ENCODE measurements at places on chromosomes 13 and 19. TPM values are rescaled to one million over a fixed set of nuclear protein-coding genes. Genes with fewer than 3 reads are reported as not detected.

The PEX11G gene
- 0.42 TPM for total RNA-seq

The HSH2D gene
- total RNA-seq: 60.5 TPM

The IRGC gene
- not detected for total RNA-seq

The ZNF208 gene
- total RNA-seq: 0.05 TPM

The UQCRFS1 gene
- 28.6 TPM for total RNA-seq

The C2CD4C gene
- total RNA-seq: 0.12 TPM

The HIF3A gene
- not detected for total RNA-seq

The CATSPERD gene
- not detected for total RNA-seq

The ZNF57 gene
- total RNA-seq: 1.8 TPM

The TMEM255B gene
- 2.3 TPM for total RNA-seq

All from T-helper 1 cell treated with Interleukin-12 subunit alpha and Interleukin-12 subunit beta and Interleukin-4 antibody, amounts not matched to agents 30 ng/mL and 1 ng/mL, for 36 hours (primary cell).